Astrocyte (in vitro differentiated cells and primary cell): ENCODE measurements at places on chromosomes 4 and X. TPM values are rescaled to one million over a fixed set of nuclear protein-coding genes. Genes with fewer than 3 reads are reported as not detected.
A peak's percentile ranks its signal among the peaks of the same experiment; 100 is the strongest.

DNA sequence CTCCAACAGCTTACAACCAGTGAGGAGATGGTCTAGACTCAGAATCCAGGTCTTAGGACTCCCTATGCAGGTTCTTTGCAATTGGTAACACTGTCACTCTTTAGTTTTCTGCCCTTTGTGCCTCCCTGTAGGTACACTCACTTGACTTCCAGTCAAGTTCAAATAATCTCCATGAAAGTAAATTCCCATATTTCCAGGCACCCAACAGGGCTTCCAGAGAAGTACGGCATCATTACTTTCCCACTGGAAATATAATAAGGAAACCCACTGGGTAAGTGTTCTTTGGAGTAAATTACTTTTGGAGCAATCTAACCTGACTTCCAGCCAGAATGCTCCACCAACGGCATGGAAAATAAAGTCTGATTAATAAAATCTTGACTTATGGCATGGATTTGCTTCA, 338.9 kb downstream of the HNRNPD start:
- no peak overlapping the region for H3K27ac ChIP-seq
- no peak overlapping the region for H3K4me3 ChIP-seq
- no peak for DNase-seq
- H3K4me1 ChIP-seq = no peaks in the 10 kb centered on the region
- H3K27me3 ChIP-seq = no peaks in the 10 kb centered on the region
- H3K36me3 ChIP-seq = no peaks in the 10 kb centered on the region

DNA sequence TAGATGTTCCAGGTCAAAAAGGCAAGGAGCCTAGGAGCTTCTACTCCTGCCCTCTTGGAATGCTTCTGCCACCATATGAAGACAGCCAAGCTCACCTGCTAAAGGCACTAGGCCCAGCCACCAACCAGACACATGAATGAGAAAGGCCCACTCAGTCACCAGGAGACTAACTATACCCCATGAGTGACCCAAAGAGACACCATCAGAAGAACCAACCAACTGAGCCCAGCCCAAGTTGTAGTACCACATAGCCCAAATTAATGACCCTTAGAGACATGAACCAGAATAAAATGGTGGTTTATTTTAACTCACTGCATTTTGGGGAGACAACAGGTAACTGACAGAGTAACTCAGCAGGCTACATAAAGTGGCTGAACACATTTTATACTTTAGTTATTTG, 22.9 kb upstream of the CXCL3 start:
- H3K36me3 ChIP-seq = no peaks in the 10 kb centered on the region
- no peaks in the 10 kb centered on the region for H3K4me1 ChIP-seq
- H3K27me3 ChIP-seq = no peaks in the 10 kb centered on the region
- DNase-seq = no peak

- H3K4me3 ChIP-seq = no peak overlapping the region
- no peaks in the 10 kb centered on the region for H3K27me3 ChIP-seq
- no peaks in the 10 kb centered on the region for H3K4me1 ChIP-seq
- H3K27ac ChIP-seq = no peak overlapping the region
These were observed 1233.8 kb downstream of the NLGN4X start for GRCh38 chrX:4994855-4995254.

GRCh38 chr4:118390121-118390520, 37.3 kb upstream of the PRSS12 start:
- H3K4me3 ChIP-seq = no peak overlapping the region
- DNase-seq = no peak
- no peaks in the 10 kb centered on the region for H3K4me1 ChIP-seq
- no peaks in the 10 kb centered on the region for H3K27me3 ChIP-seq
- no peaks in the 10 kb centered on the region for H3K36me3 ChIP-seq

DNA sequence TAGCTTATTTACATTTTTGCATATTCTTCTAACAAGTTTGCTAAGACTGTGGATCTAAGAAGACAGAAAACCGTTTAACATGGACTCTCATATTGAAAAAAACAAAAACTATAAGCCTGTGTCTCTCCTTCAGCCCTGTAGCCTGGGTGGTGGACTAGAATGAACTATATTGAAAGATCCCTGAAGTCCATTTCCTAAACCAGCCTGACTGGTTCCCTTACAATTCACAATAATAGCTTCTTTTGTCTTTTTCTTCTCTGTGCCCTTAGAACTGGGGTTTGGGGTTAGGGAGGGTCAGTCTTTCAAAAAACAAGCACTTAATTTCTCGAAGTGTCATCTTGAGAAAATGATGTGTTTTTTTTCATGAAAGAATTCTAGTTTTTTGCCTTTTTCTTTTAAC, 59.0 kb downstream of the GSTCD start:
- no peak overlapping the region for H3K4me3 ChIP-seq
- H3K27me3 ChIP-seq = no peaks in the 10 kb centered on the region
- H3K36me3 ChIP-seq = no peaks in the 10 kb centered on the region
- H3K27ac ChIP-seq = no peak overlapping the region
- DNase-seq = no peak

- no peaks in the 10 kb centered on the region for H3K27me3 ChIP-seq
- H3K4me3 ChIP-seq = no peak overlapping the region
- no peaks in the 10 kb centered on the region for H3K4me1 ChIP-seq
- H3K27ac ChIP-seq = no peak overlapping the region
These were observed 94.3 kb upstream of the LEF1 start for GRCh38 chr4:108263057-108263456.

GRCh38 chr4:78337244-78338020, 214.1 kb upstream of the ANXA3 start:
- DNase-seq = no peak
- H3K36me3 ChIP-seq = no peaks in the 10 kb centered on the region
- no peaks in the 10 kb centered on the region for H3K4me1 ChIP-seq
- H3K4me3 ChIP-seq = no peak overlapping the region

KCNIP4 gene
- total RNA-seq = 0.26 and 0.59 TPM in 2 replicates

DNA sequence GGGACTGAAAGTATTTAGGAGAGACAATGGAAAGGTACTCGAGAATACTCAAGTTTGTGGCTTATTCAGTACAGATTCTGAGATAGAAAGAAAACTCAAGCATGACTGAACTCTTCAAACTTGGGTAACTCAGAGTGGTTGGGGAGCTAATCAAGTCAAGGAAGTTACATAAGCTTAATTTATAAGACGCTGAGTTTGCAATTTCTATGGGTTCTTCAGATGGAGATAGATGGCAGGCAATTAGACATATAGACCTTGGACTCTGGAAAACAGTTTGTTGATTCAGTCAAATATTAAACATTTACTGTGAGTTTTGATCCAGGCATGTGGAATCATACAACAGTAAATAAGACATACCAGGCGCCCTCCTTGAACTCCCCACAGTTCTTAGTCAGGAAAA, 1749.9 kb upstream of the TENM3 start:
- no peaks in the 10 kb centered on the region for H3K4me1 ChIP-seq
- no peaks in the 10 kb centered on the region for H3K36me3 ChIP-seq
- no peak overlapping the region for H3K27ac ChIP-seq
- H3K27me3 ChIP-seq = no peaks in the 10 kb centered on the region
- no peak for DNase-seq
- H3K4me3 ChIP-seq = no peak overlapping the region

HOPX gene
- 0.94 and 1.7 TPM in 2 replicates for total RNA-seq

ATP2B3 gene
- total RNA-seq = 0.46 and 0.52 TPM in 2 replicates

IGBP1 gene
- total RNA-seq = 38.2 and 41.1 TPM in 2 replicates

- H3K4me1 ChIP-seq = no peaks in the 10 kb centered on the region
- no peak overlapping the region for H3K27ac ChIP-seq
- no peak overlapping the region for H3K4me3 ChIP-seq
- DNase-seq = no peak
- H3K36me3 ChIP-seq = no peaks in the 10 kb centered on the region
These were observed 26.4 kb downstream of the NIPAL1 start for GRCh38 chr4:48042979-48043461.

NIPAL1 gene
- 3.8 and 4.9 TPM in 2 replicates for total RNA-seq

GRCh38 chrX:107619885-107620322, 8.4 kb upstream of the PRPS1 start:
- H3K4me3 ChIP-seq = no peak overlapping the region
- no peaks in the 10 kb centered on the region for H3K36me3 ChIP-seq
- H3K27ac ChIP-seq = no peak overlapping the region
- H3K27me3 ChIP-seq = no peaks in the 10 kb centered on the region
- no peak for DNase-seq
- H3K4me1 ChIP-seq = no peaks in the 10 kb centered on the region

DNA sequence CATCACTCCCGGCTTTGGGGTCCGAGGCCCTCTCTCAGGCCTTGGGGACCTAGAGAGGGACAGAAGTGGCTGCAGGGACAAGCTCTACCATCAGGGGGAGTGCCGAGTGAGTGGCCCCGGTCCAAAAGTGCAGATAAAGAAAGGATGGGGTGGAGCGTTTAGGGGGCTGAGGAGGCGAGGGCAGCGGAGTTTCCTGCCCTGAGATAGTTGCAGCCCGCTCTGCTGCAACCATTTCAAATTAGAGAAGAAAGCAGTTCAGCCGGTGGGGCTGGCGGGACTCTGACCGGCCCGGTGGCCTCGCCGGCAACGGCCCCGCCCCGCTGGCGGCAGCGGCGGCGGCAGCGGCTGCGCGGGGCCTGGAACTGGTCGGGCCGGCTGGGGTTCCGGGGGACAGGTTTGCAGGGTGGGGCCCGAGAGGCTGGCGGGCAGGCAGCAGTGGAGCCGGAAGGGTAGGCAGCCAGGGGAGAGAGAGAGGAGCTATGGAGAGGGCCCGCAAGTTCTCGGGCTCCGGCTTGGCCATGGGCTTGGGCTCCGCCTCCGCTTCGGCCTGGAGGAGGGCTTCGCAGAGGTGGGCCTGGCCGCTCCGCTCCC, 7.6 kb downstream of the DLG3 start:
- H3K4me3 ChIP-seq = peak overlapping the region; percentile 71
- no peak overlapping the region for H3K27ac ChIP-seq
- H3K27me3 ChIP-seq = no peaks in the 10 kb centered on the region
- no peaks in the 10 kb centered on the region for H3K4me1 ChIP-seq
- H3K36me3 ChIP-seq = no peaks in the 10 kb centered on the region

GRCh38 chr4:105002278-105002677, 144.4 kb upstream of the TET2 start:
- H3K27me3 ChIP-seq = no peaks in the 10 kb centered on the region
- no peaks in the 10 kb centered on the region for H3K4me1 ChIP-seq
- no peak for DNase-seq
- H3K27ac ChIP-seq = no peak overlapping the region
- H3K36me3 ChIP-seq = no peaks in the 10 kb centered on the region

TLR10 gene
- not detected in 2 replicates for total RNA-seq

- H3K36me3 ChIP-seq = no peaks in the 10 kb centered on the region
- no peak for DNase-seq
- H3K27me3 ChIP-seq = no peaks in the 10 kb centered on the region
These were observed 93.4 kb downstream of the EMCN start for GRCh38 chr4:100424376-100424775.

GRCh38 chr4:4689694-4690440, 148.0 kb upstream of the STX18 start:
- no peaks in the 10 kb centered on the region for H3K4me1 ChIP-seq
- H3K4me3 ChIP-seq = no peak overlapping the region
- no peak for DNase-seq
- no peaks in the 10 kb centered on the region for H3K27me3 ChIP-seq

- H3K4me3 ChIP-seq = no peak overlapping the region
- no peaks in the 10 kb centered on the region for H3K36me3 ChIP-seq
- no peaks in the 10 kb centered on the region for H3K4me1 ChIP-seq
- no peaks in the 10 kb centered on the region for H3K27me3 ChIP-seq
- H3K27ac ChIP-seq = no peak overlapping the region
- DNase-seq = no peak
These were observed 81.4 kb upstream of the ACSL1 start for GRCh38 chr4:184907216-184907615.

DNA sequence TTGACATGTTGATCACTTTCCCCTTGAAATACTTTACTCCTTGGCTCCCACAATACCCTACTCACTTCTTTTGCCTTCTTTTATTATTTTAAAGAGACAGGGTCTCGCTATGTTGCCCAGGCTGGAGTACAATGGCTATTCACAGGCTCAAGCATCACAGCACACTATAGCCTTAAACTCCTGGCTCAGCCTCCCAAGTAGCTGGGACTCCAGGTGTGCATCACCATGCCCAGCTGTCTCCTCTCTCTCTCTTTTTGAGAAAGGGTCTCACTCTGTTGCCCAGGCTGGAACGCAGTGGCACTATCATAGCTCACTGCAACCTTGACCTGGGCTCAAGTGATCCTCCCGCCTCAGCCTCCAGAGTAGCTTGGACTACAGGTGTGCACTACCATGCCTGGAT, 51.6 kb downstream of the SUPT20HL2 start:
- no peaks in the 10 kb centered on the region for H3K27me3 ChIP-seq
- DNase-seq = no peak
- no peak overlapping the region for H3K27ac ChIP-seq
- H3K36me3 ChIP-seq = no peaks in the 10 kb centered on the region
- H3K4me3 ChIP-seq = no peak overlapping the region

GRCh38 chr4:130183766-130184165, 1087.8 kb downstream of the C4orf33 start:
- H3K4me1 ChIP-seq = no peaks in the 10 kb centered on the region
- H3K27ac ChIP-seq = peak overlapping the region; percentile 1
- no peaks in the 10 kb centered on the region for H3K36me3 ChIP-seq
- no peak for DNase-seq

MAGEC2 gene
- total RNA-seq = not detected in 2 replicates

- H3K36me3 ChIP-seq = no peaks in the 10 kb centered on the region
- no peaks in the 10 kb centered on the region for H3K4me1 ChIP-seq
- H3K27me3 ChIP-seq = peaks cover 31% of the 10 kb centered on the region
- no peak overlapping the region for H3K4me3 ChIP-seq
These were observed 10.5 kb upstream of the UCP1 start for GRCh38 chr4:140579278-140579677.

GRCh38 chr4:126458993-126459392, 1144.2 kb downstream of the FAT4 start:
- H3K4me1 ChIP-seq = no peaks in the 10 kb centered on the region
- H3K27ac ChIP-seq = no peak overlapping the region

- no peak for DNase-seq
- H3K27me3 ChIP-seq = no peaks in the 10 kb centered on the region
- H3K4me1 ChIP-seq = no peaks in the 10 kb centered on the region
- H3K4me3 ChIP-seq = no peak overlapping the region
- no peak overlapping the region for H3K27ac ChIP-seq
- no peaks in the 10 kb centered on the region for H3K36me3 ChIP-seq
These were observed 39.8 kb downstream of the NPY2R start for GRCh38 chr4:155248002-155248896.

DNA sequence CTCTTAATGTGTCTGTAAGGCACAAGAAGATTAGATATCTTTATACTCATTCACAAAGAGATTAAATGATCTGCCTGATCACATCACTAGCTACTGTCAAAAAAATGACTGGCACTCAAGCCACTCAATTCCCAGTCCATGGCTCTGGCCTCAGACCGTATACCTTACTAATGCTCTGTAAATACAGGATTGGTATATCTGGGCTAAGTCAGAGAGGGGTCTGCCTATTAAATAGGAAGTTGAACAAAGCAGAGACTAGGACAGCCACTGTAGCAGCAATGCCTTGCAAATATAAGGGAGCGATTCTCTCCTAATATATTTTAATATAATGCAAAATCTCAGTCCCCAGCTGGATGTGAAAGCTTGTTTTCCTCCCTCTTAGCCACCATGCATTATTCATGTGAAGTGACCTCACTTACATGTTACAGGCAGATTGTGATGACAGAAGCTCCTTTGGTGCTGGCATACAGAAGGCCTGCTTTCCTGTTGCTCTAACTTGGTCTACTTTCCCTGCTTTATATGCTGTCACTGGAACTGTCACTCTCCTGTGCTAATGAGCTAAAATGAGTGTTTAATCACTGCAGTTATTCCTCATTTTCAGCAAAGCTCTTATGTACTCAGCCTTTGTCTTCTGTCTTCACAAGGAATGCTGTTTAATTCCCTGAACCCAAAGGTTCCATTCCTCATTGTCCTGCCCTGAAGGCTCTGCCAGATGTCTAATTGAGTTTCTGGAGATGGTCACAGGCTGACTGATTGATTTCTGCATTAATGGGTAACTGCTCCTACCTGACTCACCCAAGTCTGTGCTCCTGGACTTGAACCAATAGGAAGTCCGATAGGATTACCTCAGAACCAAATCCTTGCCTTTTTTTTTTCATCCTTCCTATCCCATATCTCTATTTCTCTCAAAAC, 578.2 kb downstream of the KLHL13 start:
- no peaks in the 10 kb centered on the region for H3K4me1 ChIP-seq
- no peaks in the 10 kb centered on the region for H3K36me3 ChIP-seq
- H3K4me3 ChIP-seq = no peak overlapping the region

NXF2 gene
- total RNA-seq = not detected in 2 replicates
